ENCODE measurements at places on chromosomes 5 and 9.

DNA sequence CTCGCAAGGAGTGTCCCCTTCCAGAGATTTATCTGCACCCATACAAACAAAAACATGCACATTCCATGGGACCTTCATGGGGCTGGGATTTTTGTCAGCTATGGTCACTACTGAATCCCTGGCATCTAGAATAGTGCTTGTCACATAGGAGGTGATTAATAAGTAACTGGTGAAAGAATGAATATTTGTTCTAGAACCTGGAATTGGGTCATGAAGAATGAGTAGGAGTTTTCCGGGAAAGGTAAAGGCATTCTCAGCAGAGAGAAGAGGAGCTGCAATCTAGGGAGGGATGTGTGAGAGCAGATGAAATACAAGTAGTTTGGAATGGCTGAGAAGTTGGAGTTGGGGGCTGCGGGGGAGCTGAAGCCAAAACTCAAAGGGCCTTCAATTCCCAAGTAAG, 2.8 kb upstream of the LMAN2 start:
- DNase-seq, result no peak

GRCh38 chr5:57842364-57843058, 359.9 kb upstream of the ACTBL2 start:
- DNase-seq, result no peak

GRCh38 chr9:8232726-8233125, 433.1 kb upstream of the DMAC1 start:
- DNase-seq, result no peak

DNA sequence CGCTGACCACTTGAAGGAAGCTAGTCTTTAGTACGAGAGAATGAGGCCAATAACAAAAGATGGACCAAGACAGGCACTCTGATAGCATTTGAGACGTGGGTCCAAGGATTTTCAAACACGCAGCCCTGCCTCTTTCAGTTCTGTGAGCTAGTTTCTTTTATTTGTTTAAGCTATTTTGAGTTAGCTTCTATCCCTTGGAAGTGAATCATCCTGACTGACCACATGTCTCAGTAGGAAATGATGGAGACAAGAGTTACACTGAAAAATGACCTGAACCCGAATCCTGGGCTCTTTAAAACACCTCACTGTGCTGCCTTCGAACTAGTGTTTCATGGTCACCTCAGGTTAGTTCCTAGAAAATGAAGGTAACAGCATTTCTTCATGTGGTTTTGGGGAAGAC, 9.9 kb downstream of the TEK start:
- DNase-seq, result no peak

DNA sequence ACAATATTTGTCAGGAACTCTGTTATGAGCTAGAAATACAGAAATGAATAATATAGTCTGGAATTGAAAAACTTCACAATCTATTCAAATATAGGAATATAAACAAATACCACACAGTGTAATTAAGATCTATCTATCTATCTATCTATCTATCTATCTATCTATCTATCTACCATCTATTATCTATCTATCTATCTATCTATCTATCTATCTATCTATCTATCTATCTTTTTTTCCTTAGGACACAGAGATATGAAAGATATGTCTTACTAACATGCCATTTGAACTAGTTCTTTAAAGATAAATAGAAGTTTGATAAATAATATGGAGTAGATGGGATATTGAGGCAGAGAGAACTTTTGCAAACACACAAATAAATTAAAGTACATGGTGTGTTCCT, 357.8 kb downstream of the PARP8 start:
- DNase-seq, result no peak

DNA sequence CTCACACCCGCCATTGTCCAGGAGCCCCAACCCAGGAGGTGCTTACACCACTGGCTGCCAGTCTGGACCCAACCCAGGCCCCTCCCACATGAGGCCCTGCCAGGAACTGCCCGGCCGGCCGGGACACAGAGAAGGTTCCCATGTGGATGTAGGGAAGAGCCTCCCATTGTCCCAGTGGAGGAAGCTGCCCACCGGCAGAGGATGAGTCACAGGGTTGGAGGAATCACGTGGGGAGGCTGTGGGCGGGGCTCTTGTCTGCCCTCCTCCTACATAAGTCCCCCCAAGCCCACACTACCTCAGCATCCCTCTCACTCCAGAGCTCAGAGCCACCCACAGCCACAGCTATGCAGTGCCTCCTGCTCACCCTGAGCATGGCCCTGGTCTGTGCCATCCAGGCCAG, 26.1 kb downstream of the PAEP start:
- DNase-seq, result no peak

DNA sequence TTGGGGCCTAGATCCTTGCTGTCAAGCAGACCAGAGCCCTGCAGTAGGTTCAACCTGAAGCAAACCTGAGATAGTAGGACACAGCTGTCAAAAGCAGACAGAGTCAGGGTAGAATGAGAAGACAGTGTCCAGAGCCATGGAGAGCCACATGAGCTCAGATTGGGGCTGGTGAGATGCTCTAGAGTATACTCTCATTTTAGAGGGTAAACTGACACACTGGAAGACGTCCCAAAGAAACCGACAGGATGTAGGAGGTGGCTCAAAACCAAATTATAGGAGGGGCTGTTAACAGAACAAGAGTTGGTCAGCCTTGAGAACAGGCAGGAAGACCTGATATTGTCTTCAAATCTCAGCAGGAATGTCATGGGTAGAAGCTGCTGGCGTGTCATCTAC, 11.5 kb downstream of the CCDC69 start:
- no peak for DNase-seq

Data from activated CD4-positive, alpha-beta T cell treated with anti-CD3 and anti-CD28 coated beads for 36 hours (primary cell).